NCI-H1436 treated with DMSO at 0.1 percent for 48 hours (cell line): ENCODE measurements at places on chromosomes 4 and X.

- no peak for DNase-seq
Measured at GRCh38 chr4:8595237-8596087, 2.9 kb downstream of the CPZ start.

- DNase-seq, result peak; percentile 9
Measured at GRCh38 chrX:15310117-15310516, 5.3 kb downstream of the ASB11 start.

- DNase-seq, result no peak
Measured at GRCh38 chrX:13372203-13372980, 52.5 kb upstream of the ATXN3L start.

GRCh38 chr4:142085513-142086292, 449.3 kb downstream of the IL15 start:
- DNase-seq, result no peak

- no peak for DNase-seq
Measured at GRCh38 chr4:8938623-8939022, 67.0 kb upstream of the HMX1 start.

DNA sequence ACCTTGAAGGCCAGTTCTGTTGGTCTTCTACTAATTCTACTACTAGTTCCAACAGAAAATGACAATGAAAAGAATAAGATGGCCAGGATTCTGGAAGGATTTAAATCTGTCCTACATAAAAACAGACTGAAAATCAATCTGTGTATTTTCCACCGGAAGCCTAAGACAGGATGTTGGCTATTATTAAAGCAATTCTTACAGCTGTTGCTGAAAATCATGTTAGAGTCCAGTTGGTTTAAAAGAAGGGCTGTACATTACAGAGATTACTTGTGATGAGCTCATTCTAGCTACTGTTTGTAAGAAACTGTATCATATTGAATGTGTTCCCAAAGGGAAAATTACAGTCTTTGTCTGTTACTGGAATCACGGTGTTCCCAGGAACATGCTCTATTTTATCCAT, 54.8 kb upstream of the MAGEB16 start:
- no peak for DNase-seq

DNA sequence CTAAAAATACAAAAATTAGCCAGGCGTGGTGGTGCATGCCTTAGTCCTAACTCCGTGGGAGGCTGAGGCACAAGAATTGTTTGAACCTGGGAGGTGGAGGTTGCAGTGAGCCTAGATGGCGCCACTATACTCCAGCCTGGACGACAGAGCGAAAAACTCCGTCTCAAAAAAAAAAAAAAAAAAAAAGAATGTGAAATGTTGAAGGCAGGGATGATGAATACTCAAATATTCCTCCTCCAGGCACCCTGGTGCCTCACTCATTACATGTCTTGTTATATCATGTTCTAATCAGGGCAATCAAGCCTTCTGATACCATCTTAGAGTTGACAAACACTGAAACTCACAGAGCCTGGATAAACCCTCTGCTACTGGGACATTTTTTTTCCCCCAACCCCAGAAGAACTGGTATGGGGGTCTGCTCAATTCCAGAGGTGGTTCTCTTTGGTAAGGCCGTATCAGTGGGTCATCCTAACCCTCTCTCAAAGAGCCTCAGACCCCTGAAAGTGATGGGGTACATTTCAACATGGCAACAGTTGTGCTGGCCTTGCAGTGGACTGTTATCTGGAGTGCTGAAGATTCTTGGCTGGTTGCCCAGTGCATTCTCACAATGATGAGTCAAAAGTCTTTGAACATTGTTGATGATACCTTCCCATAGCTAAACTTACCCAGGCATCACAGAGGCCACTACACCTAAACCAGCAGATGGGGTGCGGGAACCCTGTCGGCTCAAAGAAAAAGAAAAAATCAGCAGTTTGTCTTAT, 2.4 kb upstream of the SH3KBP1 start:
- DNase-seq, result no peak

DNA sequence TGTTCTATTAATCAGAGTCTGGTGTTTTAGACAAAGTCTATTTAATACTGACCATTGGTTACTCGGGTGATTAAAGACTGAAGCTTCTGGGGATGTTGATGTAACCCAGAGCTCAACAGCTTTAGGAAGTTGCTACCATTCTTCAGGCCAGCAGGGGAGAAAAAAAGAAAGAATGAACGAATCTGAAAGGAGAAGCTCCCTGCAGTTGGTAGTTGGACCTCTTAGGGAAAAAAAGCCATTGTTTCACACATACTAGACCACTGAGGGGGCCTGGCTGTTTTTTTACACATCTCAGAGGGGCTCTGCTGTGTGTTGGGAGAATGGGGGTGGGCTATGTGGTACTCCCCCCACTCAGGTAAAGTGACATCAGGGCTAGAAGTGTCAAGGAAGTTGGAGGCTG, 378.9 kb downstream of the KCNIP4 start:
- no peak for DNase-seq

- no peak for DNase-seq
Measured at GRCh38 chr4:73853246-73853704, at the start of gene PF4V1. TSS of gene PF4V1 (plus strand) at chr4:73853296. CDS start at chr4:73853363, 67 bp downstream.

DNA sequence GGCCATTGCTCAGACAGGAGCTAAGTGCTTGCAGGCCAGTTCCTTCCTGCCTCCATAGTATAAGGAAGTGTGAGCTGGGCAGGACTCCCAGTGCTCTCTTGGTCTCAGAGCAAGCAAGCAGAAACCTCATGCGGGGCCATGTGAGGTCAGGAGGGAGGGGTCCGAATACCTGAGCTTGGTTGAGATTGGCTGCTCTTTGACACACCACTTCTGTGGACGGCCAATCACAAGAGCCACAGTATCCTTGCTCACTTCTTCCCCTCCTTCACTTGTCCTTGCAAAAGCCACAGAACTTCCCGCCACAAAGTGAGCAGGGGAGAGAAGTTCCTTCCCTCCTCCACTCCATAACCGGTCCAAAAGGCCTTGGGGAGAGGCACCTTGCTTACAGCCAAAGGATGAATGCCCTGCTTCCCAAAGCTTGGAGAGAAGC, 56.7 kb downstream of the PRPS1 start:
- DNase-seq, result no peak

DNA sequence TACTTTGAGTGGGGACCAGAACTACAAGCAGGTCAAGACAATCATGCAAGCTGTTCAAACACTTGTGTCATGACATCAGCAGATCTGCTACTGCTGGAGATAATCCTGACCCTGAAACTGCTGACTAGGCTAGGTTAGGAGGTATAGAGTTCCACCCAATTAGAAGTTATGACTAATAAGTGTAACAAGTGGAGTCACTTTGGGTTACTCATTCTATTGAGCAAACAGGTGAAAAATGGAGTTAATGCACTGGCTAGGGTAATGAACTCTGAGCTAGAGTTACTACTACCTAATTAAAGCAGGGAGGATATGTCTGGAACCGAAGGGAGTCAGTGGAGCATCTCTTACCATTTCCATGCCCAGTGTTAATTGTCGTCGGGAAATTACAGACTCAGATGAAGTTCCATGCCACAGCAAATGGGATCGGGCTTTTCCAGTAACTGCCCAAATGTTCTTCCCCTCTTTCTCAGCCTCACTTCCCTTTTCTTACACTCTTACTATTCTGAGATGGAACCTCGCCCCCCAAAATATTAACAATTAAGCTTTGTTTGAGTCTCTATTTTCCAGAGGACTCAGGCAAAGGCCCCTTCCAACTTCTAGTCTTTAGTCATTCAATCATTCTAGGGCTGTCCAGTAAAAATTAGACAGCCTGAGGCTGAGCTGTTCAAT, 19.8 kb upstream of the MANBA start:
- DNase-seq, result no peak

- no peak for DNase-seq
Measured at GRCh38 chrX:132481449-132481848, 7.4 kb downstream of the MBNL3 start.

GRCh38 chrX:47248576-47248975, 15.8 kb downstream of the USP11 start:
- DNase-seq, result no peak

GRCh38 chr4:63728480-63729177, 680.6 kb downstream of the TECRL start:
- no peak for DNase-seq

DNA sequence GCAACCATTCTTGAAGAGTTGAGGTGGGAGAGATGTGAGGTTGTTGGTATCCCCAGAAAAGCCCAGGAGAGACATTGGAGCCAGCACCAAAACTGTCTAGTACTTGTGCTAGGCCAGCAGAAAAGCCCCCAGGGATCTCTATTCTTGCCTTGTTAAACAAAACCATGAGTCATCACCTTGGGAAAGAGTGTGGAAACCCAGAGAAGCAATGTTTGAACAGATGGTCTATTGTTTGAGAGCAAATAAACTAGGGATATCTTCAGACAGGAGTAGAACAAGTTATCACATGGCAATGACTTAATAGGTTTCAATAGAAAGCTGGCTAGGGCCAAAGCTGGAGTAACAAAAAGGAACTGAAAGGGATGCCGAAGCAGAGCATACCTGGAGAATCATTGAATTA, 195.7 kb upstream of the CASK start:
- peak; percentile 21 for DNase-seq

DNA sequence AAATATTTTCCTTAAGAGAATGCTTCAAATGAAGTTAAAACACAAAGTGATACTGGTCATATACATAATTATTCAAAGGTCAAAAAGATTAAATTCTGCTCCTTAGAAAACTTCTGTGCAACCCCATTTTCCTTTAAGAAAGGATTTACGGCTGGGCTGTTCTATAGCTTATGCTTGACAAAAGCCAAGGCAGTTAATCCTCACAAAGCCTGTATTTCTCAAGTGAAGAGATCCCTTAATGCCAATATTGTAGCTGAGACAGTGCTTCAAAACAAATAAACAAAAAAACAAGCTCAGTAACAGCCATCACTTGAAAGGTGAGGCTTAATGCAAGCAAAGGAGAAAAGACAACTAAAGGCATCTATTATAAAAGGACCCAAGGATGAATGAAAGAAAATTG, 42.5 kb downstream of the BTC start:
- DNase-seq, result no peak

GRCh38 chrX:2449135-2449886, 51.5 kb downstream of the DHRSX start:
- DNase-seq, result no peak

GRCh38 chr4:99614491-99614890, 39.9 kb downstream of the MTTP start:
- no peak for DNase-seq

GRCh38 chr4:189974056-189974455, 33.4 kb downstream of the FRG1 start:
- no peak for DNase-seq

DNA sequence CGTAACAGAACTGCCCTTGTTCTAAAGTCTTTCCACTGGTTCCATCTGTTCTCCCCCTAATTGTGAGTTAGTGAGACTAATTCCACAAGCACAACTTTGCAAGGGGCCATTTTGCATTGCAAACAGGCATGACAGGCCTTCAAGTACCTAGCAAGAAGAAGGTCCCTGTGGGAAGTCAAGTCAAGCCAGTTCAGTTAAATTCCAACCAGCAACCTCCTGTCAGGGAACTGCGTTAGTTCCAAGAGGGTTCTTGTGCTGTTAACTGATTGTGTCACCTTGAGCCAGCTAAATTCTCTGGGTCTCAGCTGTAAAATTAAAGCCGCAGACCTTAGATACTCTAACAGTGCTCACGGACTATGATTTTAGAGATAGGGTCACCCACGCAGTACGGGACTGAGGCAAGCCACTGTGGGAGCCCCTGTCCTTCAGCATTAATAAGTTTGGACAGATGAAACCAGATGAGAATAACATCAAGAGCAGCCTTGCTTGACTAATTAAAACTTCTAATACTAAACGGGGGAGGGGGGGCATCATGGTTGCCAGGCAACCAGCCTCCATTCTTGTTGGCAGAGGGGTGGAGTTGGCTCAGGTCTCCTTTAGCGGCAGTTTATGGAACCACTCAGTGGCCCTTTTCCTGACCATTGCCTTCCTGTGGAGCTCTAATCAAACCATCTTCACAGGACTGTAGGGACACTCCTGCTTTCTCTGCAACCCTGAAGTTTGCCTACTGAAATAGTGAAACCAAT, 24.1 kb upstream of the TMEM150C start:
- no peak for DNase-seq

DNA sequence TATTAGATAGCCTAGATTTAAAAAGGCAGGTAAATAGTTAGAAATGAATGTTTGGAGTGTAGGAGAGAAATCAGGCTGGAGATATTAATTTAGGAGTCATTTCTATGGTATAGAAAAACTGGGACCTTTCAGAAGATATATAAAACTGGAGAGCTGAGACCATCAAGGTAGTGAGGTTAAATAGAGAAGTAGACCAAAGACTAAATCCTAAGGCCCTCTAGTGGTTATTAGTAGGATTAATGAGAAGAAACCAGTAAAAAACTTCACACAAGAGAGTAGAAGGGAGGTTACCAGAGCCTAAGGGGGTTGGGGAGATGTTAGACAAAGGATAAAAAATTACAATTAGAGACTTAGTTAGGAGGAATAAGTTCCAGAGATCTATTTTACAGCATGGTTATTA, 351.0 kb upstream of the SPANXN1 start:
- DNase-seq, result no peak

DNA sequence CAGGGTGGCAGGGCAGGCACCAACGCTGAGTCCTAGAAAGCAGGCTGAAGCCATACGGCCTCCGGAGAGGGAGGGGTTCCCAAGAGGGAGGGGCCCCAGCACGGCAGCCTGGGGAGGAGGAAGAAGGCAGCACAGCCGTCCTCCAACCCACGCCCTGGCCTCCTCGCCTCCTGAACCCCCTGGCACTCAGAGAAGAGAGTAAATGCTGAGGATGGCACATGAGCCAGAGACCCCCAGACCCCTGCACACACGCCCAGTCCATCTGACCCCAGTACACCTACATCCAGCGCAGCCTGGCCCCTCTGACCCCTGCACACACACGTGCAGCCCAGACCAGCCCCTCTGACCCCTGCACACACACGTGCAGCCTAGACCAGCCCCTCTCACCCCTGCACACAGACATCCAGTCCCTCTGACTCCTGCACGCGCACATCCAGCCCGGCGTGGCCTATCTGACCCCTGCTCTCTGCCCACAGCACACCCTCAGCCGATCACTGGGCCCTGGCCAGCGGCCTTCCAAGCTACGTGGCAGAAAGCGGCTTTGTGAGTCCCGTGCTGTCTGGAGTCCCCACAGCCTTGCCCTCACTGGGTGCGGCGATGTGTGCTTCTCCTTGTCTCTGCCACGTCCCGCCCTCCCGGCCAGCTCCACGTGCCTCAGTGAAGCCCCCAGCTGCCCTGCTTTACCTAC, 18.5 kb downstream of the ATP5ME start:
- DNase-seq, result no peak

- no peak for DNase-seq
Measured at GRCh38 chr4:10008609-10009005, 12.7 kb downstream of the SLC2A9 start.

DNA sequence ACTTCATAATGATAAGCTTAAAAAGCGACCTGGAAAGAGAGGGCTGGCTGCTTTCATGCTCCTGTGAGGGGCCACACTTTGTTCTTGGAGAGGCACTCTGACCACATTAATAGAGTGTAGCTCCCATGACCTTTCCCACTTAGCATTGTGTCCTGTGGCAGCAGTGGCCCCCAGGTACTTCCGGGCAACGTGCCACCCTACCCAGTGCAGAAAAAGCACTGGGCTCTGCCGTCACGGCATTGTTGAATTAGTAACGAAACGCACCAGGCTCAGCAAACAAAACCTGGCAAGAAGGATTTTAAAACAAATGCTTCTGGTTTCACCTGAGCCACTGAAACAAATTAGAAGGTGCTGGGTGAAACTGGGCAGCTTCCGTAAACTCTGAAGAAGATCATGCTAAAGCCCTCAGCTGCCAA, 5.4 kb upstream of the SORBS2 start:
- no peak for DNase-seq

- DNase-seq, result no peak
Measured at GRCh38 chrX:108412783-108413182, 25.4 kb downstream of the COL4A6 start.

- no peak for DNase-seq
Measured at GRCh38 chrX:86460760-86461159, 312.5 kb downstream of the DACH2 start.
